H4 (cell line): ENCODE measurements at places on chromosomes 4 and X.

GRCh38 chr4:173477016-173477415 lies 53.0 kb downstream of the HAND2 start:
- DNase-seq: no peak

- DNase-seq: no peak
Measured at GRCh38 chr4:73348185-73348584, 55.9 kb upstream of the ALB start.

GRCh38 chr4:69731241-69731640 lies 29.2 kb downstream of the SULT1B1 start:
- DNase-seq: no peak

- no peak for DNase-seq
Measured at GRCh38 chr4:169263791-169264392, 6.9 kb downstream of the SH3RF1 start.

DNA sequence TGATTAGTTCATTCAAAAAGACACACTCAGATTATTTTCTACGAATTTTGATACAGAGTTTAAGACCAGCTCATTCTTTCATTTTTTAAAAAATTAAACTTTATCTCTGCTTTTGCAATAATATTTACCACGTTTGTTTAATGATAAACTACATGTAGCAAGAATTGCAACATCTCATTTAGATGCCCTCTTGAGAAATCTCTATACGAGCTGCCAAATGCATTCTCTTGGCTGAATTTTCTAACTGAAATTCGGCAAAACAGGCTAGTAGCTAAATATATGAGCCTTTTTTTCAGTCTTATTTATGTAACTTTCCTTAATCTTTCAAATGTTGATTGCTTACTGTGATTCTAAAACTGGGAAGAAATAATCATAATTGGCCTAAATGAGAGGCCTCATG lies 2.1 kb upstream of the GC start:
- DNase-seq: no peak

- DNase-seq: no peak
Measured at GRCh38 chr4:132992686-132993085, 156.4 kb upstream of the PCDH10 start.

- DNase-seq: no peak
Measured at GRCh38 chr4:160523231-160523630, 1420.4 kb downstream of the RAPGEF2 start.

DNA sequence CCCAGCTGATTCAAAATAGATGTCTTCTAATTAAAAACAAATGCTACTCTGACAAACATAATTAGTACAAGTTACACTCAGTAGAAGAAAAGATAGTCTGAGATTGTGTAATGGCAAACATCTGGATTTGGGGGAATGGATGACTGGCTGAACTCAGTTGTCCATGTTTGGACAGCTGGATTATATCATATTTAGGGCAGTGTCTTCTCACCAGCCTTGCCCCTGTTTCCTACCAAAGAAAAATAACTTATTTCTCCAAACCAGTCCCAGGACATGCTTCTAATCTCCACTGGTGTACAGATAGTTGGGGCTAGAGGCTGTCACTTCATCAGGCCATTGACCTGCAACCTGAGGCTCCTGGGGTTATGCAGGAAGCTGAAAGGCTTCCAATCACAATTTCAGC lies 237.3 kb downstream of the USP46 start:
- DNase-seq: no peak

- DNase-seq: no peak
Measured at GRCh38 chr4:83209419-83209818, 75.2 kb downstream of the COQ2 start.

DNA sequence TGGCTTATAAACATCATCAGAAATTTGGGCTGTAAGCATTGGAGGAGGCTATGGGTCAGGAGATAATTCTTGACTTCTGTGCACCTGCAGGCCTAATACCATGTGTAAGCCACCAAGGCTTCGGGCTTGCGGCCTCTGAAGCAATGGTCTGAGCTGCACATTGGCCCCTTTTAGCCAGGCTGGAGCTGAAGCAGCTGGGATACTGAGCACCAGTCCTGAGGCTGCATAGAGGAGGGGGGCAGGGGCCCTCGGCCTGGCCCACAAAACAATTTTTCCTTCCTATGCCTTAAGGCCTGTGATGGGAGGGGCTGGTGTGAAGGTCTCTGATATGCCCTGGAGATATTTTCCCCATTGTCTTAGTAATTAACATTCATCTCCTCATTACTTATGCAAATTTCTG lies 373.0 kb upstream of the HTR2C start:
- DNase-seq: no peak

DNA sequence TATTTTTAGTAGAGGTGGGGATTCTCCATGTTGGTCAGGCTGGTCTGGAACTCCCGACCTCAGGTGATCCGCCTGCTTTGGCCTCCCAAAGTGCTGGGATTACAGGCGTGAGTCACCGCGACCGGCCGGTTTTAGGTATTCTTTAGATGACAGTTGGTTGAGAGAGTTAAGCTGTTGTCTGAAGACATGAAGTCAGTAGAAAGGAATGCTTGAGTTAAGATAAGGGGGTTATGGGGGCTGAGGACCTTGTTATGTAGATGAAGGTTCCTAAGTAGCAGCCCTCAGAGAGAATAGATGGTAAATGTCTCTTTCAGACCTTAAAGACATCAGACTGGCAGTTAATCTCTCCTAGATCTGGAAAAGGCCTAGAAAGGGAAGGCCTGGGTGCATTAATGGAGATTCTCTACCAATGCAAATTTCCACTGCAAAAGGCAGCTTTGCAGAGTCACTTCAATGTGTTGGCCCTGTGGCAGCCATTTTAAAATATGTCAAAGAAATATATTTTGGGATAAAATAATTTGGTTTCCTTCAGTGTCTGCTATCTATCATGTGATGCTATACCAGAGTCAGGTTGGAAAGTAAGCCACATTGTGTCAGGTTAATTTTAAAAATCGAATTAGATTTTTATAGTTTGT lies 6.4 kb upstream of the ZNF674 start:
- peak; percentile 10 for DNase-seq

GRCh38 chr4:115670930-115671329 lies 557.5 kb upstream of the NDST4 start:
- DNase-seq: no peak

GRCh38 chr4:181661923-181662322 lies 581.3 kb upstream of the TENM3 start:
- DNase-seq: no peak

GRCh38 chr4:154741922-154742850 lies 1.6 kb upstream of the LRAT start:
- DNase-seq: no peak

DNA sequence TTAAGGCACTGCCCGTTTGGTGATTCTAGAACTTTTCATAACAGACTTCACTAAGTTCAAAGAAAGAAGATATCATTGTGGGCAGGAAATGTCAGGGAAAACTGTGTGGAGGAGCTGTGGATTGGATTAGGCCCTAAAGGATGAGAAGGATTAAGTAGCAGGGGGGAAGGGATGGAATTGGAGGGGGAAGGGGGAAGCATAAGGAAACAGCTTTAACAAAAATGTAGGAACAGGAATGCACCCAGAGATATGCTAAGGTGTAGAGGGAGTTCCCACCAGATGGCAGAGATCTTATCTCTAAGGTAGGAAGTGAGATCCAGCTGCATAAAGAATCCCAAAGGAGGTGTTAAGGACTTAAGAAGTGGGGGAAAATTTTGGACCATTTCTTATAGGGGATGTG lies 114.5 kb downstream of the LARP7 start:
- no peak for DNase-seq

- no peak for DNase-seq
Measured at GRCh38 chr4:8553216-8553615, 27.0 kb upstream of the GPR78 start.

DNA sequence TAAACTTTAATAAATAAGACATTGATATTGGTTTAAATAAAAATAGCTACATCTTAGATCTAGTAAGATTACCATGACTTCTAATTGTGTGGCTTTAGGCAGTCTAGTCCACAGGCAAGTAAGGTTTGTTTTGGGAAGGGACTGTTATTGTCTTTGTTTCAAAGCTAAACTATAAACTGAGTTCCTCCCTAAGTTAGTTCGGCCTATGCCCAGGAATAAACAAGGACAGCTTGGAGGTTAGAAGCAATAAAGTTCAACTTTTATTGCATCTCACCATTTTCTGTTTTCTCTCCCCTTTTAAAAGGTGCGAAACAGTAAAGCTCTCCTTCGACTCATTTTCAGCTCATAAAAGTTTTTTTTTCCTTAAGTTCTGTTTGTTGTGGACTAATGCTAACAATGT lies 70.4 kb upstream of the S100G start:
- DNase-seq: no peak

DNA sequence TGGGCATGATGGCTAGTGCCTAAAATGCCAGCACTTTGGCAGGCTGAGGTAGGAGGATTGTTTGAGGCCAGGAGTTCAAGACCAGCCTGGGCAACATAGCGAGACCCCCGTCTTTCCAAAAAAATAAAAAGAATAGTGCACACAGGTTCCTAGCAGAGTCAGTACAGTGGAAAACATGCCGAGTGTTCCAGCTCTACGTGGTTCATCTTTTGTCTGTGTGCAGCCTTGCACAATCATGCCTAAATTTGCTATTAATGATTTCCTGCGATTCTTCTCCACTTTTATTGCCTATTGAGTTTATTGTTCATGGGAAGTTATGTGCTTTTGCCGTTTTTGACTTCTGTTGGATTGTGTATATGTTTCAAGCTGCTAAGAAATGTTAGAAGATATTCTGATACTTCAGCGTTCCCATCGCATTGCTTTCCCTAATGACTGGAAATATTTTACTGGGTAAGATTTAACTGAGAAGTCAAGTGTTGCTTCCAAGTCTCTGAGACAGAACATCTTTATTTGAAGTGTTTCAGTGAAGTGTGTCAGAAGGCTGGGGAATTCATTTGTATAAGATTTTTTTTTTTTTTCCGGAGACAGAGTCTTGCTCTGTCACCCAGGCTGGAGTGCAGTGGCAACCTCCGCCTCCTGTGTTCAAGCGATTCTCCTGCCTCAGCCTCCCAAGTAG lies 11.3 kb downstream of the DOCK11 start:
- DNase-seq: no peak

GRCh38 chrX:152905081-152905420 lies 7.2 kb downstream of the ZNF185 start:
- no peak for DNase-seq

- DNase-seq: no peak
Measured at GRCh38 chr4:8528713-8529112, 51.5 kb upstream of the GPR78 start.

- DNase-seq: no peak
Measured at GRCh38 chr4:139858436-139859205, 193.0 kb downstream of the MGST2 start.

- DNase-seq: peak; percentile 30
Measured at GRCh38 chrX:34559325-34559724, 97.8 kb downstream of the TMEM47 start.

DNA sequence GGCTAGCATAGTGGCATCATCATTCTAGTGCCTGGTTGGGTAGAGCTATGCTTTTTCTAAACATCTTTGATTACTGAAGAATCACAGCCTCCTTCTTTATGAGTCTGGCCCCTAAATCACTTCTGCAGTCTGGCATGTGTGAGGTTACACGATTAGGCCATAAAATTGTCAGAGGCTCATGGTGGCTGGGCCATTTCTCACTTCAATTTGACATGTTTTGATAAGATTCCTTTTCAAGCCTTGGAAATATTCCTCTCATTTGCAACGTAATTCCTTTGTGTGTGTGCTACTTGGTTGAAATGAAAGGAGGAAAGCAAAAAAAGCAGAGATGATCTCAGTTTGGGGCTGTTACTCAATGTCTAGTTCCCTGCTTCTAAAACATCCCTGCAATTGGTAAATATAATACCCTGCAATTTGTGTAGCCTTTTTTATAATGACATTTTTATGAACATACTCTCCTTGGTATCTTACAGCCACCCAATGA lies 6.2 kb downstream of the CCKAR start:
- DNase-seq: no peak

- DNase-seq: peak; percentile 19
Measured at GRCh38 chrX:72351606-72352334, 46.1 kb upstream of the CITED1 start.

GRCh38 chr4:1808396-1808795 lies 15.3 kb downstream of the FGFR3 start:
- DNase-seq: no peak

DNA sequence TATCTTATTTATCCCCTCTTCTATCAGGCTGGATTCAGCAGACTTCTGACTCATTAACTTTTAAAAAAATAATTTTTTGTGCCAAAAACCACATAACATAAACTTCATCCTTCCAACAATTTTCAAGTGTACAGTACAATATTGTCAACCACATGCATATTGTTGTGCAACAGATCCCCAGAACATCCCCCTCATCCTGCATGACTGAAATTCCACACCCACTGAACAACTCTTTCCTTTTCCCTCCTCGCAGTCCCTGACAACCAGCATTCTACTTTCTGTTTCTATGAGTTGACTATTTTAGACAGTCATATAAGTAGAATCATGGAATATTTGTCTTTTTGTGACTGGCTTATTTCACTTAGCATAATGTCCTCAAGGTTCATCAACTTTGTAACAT lies 2.2 kb upstream of the MID2 start:
- peak; percentile 51 for DNase-seq

- peak; percentile 16 for DNase-seq
Measured at GRCh38 chr4:11232015-11232414, 196.7 kb downstream of the HS3ST1 start.

- DNase-seq: no peak
Measured at GRCh38 chr4:66266035-66266434, 595.7 kb upstream of the EPHA5 start.

DNA sequence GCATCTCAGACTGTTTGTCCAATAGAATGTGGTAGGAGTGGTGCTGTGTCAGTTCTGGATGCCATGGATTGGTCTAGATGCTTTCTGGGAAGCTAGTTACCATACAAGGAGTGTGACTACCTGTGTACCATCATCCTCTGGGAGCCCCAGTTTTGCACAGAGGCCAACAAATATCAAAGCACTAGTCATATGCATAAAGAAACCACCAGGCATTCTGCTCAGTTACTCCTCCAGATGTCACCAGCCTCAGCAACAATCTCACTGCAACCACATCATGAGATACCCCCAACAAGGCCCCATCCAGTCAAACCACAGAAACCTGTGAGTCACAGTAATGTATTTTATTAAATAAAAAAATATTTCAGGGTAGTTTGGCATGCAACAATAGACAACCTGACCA lies 435.8 kb upstream of the CPEB2 start:
- DNase-seq: peak; percentile 50

DNA sequence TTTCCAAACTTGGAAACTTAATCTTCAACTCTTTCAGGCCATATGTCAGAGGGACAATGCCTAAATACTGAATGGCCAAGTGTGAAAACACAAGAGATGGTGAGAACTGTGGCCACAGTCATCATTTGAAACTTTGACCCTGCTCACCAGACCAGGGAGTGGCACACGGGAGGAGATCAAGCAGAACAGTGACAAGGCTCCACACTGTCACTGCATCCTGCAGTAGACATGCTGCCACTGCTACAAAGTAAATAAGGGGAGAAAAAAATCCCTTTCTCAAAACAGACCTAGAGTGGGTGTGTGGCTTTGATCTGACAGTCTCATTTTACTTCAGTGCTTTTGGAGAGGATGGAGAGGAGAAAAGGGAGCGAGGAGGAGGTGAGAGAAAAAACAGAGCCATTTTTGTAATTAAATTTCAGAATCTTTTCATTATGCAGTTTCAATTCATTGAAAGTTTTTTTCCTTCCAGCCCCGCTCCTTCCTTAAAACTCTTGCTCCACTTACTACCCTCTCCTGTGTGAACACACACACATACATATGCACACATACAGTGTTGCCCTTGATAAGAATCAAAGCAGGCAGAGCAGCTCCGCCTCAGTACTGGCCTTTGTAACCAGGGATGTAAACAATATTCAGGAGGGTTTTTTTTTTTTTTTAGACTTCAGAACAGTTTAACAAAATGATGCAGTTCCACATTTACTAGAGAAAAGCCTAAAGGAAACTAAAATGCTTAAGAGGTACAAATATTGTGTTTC lies 34.4 kb downstream of the NEXMIF start:
- no peak for DNase-seq
